ENCODE measurements at places on chromosomes 7 and 10.

DNA sequence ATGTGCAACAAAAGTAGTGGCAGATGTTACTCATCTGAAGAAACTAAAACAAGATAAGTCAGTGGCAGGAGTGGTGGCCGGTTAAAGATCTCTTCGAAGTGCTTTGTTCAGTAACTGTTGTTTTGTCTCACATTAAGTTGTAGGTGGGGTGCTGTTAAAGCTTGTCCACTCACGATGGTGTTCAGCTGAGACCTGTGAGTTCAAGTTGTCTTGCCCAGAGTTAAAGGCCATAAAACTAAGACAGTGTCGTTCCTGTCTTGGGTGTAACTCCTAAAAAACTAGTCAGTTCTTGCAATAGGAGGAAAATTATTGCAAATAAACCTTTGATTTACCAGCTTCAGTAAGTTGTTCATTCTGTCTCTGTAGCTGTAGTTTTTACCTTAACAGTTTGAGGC, 857 bp upstream of the FOXP2 start:
- DNase-seq: peak; percentile 36

DNA sequence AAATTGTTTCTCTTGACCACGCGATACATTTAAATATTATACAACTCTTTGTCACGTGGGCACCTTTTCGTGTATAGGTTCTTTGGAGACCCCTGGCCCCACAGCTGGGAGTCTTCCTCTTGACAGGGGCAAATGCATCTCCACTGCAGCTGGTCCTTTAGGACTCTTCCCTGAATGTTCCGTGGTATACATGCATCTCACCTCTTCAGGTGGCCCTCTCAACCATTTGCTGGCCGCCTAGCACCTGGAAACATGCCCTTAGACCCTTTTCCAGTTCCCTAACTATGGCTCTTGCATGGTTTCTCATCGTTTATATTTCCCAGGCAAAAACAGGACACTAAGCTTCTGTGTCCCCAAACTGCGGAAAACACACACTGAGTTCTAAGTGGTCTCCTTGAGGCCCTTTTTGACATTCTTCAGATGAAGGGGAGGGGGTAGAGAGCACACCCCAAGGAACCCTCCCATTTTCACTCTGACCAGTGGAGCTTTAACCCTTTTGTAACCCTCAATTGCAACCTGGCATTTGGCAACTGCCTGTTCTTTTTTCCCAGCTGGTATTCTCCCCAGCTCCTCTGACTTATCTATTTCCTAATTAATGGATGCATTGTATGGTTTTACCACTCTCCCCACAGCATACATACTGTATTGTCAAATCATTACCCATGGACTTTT, 20.6 kb downstream of the HNRNPA2B1 start:
- no peak for DNase-seq

DNA sequence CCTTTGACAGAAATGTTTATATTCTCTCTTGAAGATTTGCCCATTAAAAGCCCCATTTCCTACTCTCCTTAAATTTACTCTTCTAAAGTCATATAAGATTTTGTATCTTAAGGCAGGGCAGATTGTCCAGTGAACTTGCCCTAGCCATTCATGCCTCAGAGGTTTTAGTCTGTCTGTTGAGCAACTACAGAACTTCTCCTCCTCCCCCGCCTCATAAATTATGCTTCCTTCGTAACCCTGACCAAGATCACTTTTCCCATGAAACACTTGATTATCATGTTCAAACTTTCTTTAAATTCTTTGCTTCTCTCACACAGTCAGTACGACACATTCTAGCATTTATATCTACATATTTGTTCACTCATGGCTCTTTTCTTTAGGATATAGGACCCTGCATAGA, 621.3 kb downstream of the ANKRD7 start:
- no peak for DNase-seq

DNA sequence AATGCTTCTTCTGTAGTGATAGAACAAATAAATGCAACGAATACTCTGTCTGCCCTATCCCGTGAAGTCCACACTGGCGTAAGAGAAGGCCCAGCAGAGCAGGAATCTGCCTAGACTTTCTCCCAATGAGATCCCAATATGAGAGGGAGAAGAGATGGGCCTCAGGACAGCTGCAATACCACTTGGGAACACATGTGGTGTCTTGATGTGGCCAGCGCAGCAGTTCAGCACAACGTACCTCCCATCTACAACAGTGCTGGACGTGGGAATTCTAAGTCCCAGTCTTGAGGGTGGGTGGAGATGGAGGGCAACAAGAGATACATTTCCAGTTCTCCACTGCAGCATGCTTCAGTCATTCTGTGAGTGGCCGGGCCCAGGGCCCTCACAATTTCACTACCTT, 45.8 kb downstream of the FIGNL1 start:
- DNase-seq: no peak

GRCh38 chr10:14751014-14751896, 23.4 kb downstream of the FAM107B start:
- no peak for DNase-seq

DNA sequence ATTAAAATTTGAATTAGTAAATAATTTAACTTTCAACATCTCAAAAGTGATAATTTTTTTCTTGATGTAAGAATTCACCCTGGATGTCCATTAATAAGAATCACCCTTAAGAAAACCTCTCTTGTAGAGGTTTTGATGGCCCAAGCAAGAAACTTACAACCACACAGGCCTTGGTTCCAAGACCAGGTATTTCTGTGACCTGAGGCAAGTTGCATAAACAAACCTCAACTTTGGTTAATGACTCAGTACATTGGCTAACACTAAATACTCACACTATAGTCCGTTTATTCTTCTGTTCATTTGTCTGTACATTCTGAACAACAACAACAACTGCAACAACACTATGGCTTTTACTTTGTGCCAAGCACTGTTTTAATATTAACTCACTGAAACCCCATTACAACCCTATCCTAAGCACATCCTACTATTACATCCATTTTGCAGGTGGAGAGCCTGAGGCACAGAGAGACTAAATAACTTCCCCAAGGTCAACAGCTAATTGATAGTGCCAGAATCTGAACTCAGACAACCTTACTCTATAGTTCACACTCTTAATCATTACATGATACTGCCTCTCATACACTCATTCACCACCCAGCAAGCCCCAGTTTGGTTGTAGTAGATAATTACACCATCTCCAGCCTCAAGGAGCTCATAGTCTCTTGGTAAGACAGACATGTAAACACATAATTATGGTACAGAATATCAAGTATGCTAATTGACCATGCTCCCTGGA, 6.6 kb downstream of the ANK3 start:
- no peak for DNase-seq

GRCh38 chr7:125661-126060, 66.7 kb upstream of the FAM20C start:
- no peak for DNase-seq

- no peak for DNase-seq
Measured at GRCh38 chr10:62543571-62544355, 169.6 kb downstream of the ZNF365 start.

GRCh38 chr10:78231939-78232338, 198.3 kb downstream of the RPS24 start:
- no peak for DNase-seq

DNA sequence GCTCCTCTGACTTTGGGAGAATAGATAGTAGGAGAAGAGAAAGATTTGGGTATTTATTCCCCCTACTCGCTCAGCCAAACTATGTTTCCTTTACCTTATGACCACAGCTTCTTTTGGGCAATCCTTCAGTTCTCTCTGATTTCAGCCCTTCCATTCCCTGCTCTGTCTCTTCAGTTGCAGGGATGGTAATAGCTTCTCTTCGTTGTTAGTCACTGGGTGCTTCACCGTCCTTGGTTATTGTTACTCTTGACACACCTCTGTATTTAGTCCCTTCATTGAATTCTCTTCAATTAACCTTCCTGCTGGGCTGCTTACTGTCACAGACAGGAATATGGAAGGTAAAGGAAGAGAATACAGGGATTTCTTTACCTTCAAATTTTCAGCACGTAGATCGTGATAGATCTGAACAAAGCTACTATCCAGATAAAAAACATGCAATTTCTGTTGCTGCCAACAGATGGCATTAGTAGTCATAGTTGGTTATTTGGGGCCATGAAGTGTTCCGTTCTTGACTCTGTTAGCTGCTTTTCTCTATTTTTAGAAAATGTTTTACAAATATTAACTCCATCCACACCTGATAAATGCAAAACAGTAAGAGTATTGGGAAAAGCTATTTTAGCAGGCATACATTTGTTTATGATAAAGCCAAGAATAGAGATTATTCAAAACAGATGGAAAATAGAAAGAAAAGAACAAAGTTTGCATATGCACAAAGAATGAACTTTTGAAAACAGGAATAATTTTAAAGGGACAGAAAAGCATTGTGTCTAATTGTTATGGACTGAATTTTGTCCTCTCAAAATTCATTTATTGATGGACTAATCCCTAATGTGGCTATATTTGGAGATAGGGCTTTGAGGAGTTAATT, 14.0 kb upstream of the PTTG1IP2 start:
- DNase-seq: peak; percentile 47
